ENCODE measurements at places on chromosomes 1 and 21. TPM values are rescaled to one million over a fixed set of nuclear protein-coding genes. Genes with fewer than 3 reads are reported as not detected.

DNA sequence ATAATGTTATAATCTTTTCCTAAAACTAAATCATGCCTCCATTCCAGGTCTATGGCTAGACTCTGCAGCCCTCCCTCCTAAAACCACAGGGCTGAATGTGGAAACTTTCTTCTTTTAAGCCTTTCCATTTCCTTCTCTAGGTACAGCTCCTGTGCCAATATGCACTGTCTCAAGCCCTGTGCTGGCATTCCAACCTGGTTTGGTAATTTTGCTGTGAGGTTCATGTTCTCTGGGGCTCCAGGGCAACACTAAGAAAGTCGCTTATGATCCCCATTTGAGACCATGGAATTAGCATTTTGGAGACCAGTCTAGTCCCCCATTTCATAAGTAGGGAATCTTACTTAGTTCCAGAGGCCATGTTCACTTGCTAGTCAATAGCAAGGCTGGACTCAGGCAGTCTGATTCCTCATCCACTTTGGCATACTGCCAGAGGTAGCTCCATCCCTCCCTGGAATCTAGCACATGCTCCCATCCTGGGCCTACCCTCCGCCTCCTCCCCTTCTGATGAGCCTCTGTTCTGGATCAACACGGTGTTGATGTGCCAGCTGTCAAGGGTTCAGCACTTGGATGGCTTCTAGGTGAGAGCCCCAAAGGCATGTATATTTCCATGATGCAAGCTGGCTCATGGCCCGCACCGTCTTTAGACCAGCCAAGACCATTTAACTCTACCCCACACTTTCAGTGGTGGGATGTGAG, 36.5 kb downstream of the ZMYND12 start:
- peak; percentile 24 for DNase-seq

TRIM17 gene
- total RNA-seq: 0.23 TPM

- no peak for DNase-seq
Observed at GRCh38 chr1:227809026-227809425, 6.4 kb upstream of the PRSS38 start.

CDC7 gene
- total RNA-seq: 1.6 TPM
